NCI-H146 (cell line): ENCODE measurements at places on chromosomes 13 and 19.

GRCh38 chr19:31386806-31387205 is 37.6 kb upstream of the TSHZ3 start:
- no peak for DNase-seq

GRCh38 chr19:41638641-41639081 is 11.8 kb upstream of the CEACAM4 start:
- DNase-seq: no peak

DNA sequence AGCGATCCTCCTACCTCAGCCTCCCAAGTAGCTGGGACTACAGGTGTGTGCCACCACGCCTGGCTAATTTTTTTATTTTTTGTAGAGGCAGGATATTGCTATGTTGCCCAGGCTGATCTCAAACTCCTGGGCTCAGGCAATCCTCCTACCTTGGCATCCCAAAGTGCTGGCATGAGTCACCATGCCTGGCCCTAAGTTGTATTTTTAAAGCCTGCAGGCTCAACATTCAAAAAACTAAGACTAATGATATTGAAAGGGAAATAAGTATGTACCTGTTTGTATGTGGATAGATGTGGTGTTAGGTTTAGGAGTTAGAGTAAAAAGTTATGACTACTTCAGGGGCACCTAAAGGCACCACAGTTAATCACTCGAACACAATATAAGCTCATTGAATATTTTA is 5.4 kb upstream of the IPO5 start:
- DNase-seq: no peak

- DNase-seq: no peak
Observed at GRCh38 chr13:61187471-61187870, 228.2 kb downstream of the PCDH20 start.

DNA sequence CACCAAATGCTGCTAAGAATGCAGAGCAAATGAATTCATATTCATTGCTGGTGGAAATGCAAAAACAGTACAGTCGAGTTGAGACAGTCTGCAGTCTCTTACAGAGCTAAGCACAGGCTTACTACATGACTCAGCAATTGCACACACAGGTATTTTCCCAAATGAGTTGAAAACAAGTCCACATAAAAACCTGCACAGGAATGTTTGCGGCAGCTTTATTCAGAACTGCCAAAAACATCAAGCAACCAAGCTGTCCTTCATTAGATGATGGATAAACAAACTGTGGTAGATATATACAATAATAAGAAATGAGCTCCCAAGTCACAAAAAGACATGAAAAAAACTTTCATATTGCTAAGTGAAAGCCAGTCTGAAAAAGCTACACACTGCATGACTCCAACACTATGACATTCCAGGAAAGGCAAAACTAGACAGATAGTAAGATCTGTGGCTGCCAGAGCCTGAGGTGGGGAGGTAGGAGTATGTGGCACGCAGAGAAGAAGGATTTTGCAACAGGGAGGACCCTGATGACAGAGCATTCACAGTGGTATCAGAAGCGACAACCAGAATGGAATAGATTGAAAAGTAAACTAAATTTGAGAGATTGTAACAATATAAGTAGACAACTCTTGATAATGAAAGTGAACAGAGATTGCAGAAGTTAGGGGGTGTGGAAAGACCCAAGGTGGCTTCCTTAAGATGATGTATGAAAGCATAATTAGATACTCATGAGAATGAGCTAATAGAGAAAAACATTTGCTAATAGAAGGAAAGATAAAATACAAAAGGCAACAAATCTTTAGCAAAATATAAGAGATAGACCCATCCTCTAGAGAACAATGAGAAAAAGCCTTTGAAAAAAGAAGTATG is 52.7 kb downstream of the TSC22D1 start:
- no peak for DNase-seq

DNA sequence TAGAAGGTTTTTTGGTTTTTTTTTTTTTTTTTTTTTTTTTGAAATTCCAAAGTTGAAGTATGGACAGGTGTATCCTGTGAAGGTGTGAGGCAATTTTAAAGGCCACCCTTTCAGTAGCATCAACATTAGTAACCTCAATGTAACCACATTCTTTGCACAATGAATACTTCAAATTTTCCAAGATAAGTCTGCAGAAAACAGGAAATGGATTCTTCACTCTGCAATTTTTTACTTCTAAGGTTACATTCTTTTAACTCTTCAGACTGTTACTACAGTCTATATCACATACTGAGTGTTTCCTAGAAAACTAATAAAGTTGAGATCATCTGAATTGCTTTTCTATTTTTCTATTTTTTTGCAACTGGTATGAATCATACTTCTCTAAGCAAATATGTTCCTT is 569.0 kb upstream of the GPC6 start:
- no peak for DNase-seq

DNA sequence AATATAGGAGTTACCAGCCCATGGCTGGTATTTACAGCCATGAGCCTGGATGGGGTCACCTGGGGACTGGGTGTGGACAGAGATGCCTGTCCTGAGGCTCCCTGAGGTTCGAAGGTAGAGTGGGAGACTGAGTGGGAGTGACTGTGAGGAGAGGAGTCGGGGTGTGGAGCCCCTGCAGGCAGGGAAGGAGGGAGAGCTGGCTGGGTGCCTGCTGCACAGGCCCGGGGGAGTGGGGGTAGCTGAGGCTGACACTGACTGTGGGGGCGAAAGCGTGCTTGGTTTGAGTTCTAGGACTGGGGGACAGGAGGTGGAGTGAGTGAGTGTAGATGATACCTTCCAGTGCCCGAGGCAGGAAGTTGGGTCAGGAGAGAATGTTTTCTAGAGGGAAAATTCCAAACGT is 7.1 kb downstream of the RAB11B start:
- DNase-seq: no peak

DNA sequence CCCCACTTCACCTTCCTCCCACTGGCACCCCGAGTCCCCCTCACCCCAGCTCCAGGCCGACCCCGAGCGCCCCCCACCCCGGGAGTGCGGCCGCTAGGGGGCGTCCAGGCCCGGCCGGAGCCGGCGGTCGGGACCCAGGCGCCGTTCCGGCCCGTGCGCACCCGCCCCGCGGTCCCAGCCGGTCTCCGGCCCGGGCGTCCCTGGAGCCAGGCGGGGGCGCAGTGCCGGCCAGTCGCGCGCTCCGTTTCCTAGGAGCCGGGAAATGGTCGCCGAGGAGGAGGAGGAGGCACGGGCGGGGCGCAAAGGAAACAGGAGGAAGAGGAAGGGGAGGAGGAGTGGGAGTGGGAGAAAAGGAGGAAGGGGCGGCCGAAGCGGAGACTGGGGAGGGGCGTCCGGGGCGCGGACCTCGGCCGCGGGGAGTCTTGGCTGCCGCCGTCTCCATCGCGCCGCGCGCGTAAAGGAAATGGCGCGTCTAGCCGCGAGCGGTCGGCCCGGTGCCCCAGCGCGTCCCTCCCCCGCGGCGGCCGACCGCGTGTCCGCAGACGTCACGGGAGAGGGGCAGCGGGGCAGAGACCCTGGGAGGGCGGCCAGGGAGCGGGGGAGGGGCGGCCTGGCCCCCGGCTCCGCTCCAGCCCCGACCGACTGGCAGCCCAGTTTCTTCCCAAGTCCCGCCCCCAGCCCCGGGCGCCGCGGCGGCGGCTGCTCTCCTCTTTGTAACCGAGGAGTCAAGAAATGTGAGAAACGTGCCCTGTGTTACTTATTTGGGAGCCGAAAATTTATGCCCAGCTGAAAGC is 1.1 kb upstream of the KCTD15 start:
- peak; percentile 24 for DNase-seq

- no peak for DNase-seq
Observed at GRCh38 chr13:21231426-21231940, 55.0 kb downstream of the MRPL57 start.

DNA sequence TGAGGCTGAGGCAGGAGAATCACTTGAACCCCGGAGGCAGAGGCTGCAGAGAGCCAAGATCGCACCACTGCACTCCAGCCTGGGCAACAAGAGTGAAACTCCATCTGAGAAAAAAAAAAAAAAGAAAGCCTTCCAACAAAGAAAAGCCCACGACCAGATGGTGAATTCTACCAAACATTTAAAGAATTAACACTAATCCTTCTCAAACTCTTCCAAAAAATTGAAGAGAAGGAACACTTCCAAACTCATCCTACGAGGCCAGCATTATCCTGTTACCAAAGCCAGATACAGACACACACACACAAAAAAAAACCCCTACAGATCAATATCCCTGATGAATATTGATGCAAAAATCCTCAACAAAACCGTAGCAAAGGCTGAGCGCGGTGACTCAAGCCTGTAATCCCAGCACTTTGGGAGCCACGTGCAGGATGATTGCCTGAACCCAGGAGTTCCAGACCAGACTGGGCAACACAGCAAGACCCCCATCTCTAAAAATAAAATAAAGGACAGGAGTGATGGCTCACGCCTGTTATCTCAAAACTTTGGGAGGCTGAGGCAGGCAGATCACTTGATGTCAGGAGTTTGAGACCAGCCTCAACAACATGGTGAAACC is 6.2 kb upstream of the EVI5L start:
- no peak for DNase-seq
